Left cardiac atrium (tissue), 4 donors: ENCODE measurements at places on chromosomes 6 and 20. TPM values are rescaled to one million over a fixed set of nuclear protein-coding genes. Genes with fewer than 3 reads are reported as not detected.

GRCh38 chr20:43960231-43960630 lies 45.6 kb downstream of the TOX2 start:
- no peak for DNase-seq

GRCh38 chr20:25116739-25117458 lies 35.0 kb upstream of the VSX1 start:
- DNase-seq = no peak

DNA sequence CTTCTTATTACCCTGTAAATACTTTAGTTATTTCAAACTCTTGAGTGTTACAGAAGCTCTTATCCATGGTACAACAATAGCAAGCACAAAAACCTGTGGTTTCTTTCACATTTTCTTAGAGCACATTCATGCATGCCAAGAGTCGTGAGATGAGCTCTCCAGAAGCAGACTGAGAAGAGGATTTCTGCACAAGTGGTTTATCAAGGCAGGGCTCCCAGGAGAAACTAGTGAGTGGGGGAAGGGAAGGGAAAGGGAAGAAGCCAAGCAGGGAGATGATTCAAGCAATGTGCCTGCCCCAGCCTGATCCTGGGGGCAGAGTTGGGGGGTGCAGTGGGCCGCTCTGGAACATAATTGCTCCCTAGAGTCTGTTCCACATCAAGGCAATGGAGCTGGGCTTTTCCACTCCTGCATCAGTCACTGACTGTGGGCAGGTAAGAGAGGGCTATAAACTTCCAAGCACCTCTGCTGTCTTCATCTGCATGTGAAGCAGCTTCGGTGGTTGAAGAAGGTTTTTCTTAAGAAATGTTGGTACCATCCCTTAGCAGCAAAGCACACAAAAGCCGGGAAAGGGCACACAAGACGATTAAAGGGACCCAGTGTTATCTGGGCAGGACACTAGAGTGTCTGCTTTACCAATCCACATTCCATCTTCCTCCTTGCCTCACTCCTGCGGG lies 152.1 kb downstream of the PLCB4 start:
- DNase-seq = no peak

GRCh38 chr6:166394036-166394892 lies 11.5 kb upstream of the MPC1 start:
- DNase-seq = no peak

- DNase-seq = no peak
Measured at GRCh38 chr6:28809947-28810658, 113.7 kb downstream of the TRIM27 start.

The HRH3 gene
- total RNA-seq = not detected
